ENCODE measurements at places on chromosomes 12 and 14. TPM values are rescaled to one million over a fixed set of nuclear protein-coding genes. Genes with fewer than 3 reads are reported as not detected.

Gene ZNF891
- 1.8 TPM for total RNA-seq

GRCh38 chr14:52248057-52248456, 19.4 kb upstream of the PTGDR start:
- no peak for DNase-seq

- DNase-seq: no peak
Observed at GRCh38 chr12:27015730-27016076, 1.5 kb upstream of the TM7SF3 start.

Gene GNB3
- total RNA-seq: 1.2 TPM

Measured in mesenteric fat pad (tissue), 1 donor.